ENCODE measurements at places on chromosomes 3 and 15.

DNA sequence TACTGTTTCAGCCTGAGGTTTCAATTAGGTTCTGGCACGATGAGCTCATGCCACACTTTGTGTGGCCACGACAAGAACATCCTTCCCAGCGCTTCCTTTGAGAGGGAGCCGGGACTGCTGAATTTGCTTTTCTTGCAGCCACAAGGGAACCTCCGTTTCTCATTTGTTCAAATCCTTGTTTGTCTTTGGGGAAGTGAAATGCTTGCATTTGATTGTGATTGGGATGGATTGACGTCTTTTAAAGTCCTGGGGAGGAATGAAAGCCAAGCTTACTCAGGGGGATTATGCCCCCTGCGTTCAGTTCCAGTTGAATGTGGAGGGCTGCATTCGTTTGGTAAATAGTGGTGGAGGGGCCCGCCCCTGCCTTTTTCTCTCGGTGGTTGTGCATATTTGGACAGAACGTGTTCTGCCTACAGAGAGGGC lies 277.6 kb downstream of the THSD4 start:
- no peak for DNase-seq

DNA sequence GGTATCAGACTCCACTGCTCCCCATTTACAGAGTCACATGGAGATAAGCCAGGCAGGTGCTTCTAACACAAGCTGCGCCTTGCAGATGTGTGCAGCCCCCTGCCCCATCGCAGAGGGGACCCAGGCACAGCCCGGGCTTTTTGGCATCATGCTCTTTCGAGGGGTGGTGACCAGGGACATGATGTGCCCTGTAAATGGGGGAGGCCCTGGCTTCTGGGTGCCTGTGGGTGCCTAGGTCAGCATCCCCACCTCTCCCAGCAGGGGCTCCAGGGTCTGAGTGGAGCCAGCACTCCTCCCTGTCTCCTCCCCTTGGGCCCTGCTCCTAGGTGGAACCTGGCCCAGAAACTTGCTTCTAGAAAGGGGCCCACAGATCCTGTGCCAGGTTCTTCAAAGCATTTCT lies 15.2 kb downstream of the TRPM1 start:
- DNase-seq, result no peak

GRCh38 chr3:49840388-49840787 lies 16.0 kb downstream of the TRAIP start:
- DNase-seq, result no peak

DNA sequence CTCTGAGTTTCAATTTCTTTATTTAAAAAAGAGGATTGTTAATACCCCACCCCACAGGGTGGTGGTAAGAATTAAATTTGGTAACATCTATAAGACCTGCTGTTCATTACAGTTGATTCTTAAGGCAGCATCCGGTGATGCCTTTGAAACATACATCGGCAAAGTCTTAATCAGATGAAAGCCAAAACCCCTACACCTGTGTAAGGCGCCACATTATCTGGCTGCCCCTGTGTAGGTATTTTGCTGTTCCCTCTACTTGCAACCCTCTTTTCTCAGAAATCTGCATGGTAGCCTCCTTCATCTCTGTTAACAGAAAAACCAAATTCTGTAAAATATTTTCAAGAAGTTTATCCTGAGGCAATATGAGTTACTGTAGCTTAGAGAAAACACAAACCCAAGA lies 90.0 kb downstream of the ST6GAL1 start:
- DNase-seq, result no peak

DNA sequence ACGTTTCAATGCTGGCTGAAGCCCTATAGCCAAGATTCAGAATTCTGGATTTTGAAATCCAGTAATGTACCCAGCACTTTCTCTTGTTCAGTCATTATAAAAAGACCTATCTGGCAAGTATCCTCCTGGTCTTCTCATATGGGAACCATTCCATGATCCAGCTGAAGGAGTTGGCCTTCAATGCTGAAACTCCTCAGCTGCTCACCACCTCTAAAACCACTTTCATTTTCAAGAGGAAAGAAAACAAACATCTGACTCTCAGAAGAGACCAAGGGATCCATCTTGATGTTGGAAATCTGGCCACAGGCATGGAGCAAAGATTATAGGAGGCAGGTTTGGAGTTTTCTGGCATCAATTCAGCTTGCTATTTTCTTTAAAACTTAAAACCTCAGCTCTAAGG lies 235.4 kb downstream of the FMN1 start:
- no peak for DNase-seq

DNA sequence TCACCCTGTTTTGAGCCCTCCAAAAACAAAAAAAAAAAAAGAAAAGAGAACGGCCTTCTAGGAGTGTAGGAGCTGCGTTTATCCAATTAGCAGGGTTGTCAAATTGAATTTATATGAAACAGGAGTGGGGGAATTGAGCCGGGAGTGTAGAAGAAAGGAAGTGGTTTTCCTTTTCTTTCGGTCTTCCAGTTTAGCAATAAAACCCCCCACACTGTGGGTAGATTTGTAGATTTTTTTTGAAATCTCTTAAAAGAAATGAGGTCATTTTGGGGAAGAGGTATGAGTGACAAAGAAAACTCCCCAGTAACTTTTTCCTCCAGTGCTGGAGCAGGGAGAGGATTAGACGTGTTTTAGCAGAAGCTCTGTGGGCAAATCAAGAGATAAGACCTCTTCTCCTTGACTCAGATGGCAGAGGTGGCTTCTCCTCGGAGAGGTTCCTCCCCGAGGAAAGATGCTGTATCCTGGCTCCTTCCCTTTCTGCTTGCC lies 30.8 kb downstream of the BOC start:
- no peak for DNase-seq

DNA sequence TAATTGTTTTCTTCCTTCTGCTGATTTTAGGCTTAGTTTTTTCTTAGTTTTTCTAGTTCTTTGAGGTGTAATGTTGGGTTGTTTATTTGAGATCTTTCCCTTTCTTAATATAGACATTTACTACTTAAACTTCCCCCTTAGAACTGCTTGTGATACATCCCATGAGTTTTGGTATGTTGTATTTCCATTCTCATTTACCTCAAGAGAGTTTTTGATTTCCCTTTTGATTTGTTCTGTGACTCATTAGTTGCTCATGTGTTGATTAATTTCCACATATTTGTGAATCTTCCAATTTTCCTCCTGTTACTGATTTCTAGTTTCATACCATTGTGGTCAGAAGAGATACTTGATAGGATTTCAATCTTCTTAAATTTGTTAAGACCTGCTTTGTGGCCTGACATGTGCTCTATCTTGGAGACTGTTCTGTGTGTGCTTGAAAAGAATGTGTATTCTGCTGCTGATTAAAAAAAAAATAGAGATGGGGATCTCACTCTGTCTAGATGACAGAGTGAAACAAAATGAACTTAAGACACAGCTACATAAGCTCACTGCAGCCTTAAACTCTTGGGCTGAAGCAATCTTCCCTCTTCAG lies 22.3 kb downstream of the GRM2 start:
- DNase-seq, result no peak

DNA sequence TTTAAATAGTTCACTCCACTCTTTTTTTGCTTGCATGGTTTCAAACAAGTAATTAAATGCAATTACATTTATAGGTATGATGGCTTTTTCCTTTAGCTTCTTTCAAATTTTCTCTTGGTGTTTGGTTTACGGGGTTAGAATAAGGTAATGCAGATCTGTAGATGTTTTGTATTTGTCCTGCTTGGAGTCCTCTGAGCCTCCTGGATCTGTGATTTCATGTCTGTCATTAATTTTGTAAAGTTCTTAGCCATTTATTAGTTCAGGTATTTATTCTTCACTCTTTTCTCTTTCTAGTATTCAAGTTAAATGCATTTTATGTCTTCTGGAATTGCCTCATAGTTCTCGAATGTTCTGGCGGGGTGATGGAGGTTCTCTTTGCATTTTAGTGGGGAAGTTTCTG lies 1.4 kb upstream of the MRPS25 start:
- no peak for DNase-seq

- DNase-seq, result no peak
Measured at GRCh38 chr3:11346416-11346815, 74.2 kb downstream of the ATG7 start.

DNA sequence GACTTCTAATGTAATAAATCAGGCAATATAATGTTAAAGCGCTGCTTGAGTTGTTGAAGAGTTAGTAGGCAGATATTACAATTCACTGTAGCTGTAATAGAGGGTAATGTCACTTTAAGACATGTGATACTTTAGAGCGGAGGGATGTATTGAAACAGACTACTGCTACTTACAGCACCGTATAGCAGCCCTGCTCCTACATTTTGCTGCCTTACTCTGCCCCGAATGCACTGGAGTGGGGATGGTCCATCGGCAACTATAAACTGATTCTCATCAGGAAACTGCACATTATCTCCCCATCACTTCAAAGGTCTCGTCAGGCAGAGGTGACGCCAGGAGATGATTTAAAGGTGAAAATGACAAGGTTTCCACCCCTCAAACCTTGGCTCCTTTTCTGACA lies 349.7 kb upstream of the SUCLG2 start:
- no peak for DNase-seq

GRCh38 chr3:66463054-66463631 lies 37.7 kb downstream of the LRIG1 start:
- no peak for DNase-seq

- no peak for DNase-seq
Measured at GRCh38 chr3:78825118-78825857, 942.5 kb downstream of the ROBO1 start.

DNA sequence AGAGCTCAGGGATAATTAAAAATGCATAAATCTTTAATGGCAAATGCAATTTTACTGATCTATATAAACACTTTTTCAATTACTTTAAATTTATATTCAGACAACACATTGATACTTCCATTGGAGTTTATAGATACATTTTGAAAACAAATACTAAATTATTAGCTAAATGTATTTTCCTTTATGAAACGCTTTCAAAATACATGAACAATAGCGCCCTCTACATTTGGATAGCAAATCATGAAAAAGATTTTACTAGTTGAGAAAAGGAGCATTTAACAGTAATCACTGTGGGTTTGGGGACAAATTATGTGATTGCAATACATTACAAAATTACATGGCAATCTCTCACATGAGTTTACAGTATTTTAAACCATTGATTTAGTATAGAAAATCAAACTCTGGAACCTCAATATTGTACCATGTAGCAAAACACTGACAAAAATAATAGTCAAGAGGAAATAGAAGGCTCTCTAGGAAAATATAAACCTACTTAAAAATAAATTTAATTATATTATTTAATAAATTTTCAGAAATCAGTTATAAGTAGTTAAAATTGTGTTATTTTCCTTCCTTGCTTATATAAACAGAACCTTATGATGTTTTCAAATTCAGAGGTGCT lies 207.9 kb downstream of the ZIC1 start:
- DNase-seq, result peak; percentile 1

DNA sequence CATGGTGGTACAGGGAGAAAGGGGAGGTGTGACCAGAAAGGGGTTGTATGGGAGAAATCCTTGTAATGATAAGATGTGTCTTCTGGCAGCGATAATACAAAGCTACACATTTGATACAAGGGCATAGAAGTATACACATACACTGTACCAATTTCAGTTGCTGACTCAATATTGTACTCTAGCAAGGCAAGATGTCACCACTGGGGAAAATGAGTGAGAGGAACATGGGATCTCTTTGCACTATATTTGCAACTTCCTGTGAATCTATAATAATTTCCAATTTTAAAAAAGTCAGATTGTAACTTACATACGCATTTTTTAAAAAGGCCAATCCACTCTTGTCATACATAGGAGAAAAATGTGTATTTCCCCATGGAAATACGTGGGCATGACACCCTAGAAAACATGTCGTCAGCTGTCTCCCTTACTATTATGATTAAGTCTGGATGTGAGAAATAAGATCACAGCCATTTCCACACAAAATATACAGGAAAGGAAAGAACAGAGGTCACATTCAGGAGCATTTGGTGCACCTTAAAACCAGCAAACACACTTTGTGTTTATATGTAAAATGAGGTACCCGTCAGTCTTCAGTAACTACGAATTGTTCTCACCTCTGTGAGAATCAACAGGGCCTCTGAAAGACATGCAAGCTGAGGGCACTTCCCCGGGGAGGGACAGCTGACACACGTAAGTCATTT lies 22.9 kb downstream of the PRR23E start:
- DNase-seq, result no peak
